ENCODE measurements at places on chromosomes 5 and 9. TPM values are rescaled to one million over a fixed set of nuclear protein-coding genes. Genes with fewer than 3 reads are reported as not detected.

Gene IL17B
- total RNA-seq, result not detected

GRCh38 chr9:33795819-33796218 lies 458 bp downstream of the PRSS3 start:
- no peak for DNase-seq

DNA sequence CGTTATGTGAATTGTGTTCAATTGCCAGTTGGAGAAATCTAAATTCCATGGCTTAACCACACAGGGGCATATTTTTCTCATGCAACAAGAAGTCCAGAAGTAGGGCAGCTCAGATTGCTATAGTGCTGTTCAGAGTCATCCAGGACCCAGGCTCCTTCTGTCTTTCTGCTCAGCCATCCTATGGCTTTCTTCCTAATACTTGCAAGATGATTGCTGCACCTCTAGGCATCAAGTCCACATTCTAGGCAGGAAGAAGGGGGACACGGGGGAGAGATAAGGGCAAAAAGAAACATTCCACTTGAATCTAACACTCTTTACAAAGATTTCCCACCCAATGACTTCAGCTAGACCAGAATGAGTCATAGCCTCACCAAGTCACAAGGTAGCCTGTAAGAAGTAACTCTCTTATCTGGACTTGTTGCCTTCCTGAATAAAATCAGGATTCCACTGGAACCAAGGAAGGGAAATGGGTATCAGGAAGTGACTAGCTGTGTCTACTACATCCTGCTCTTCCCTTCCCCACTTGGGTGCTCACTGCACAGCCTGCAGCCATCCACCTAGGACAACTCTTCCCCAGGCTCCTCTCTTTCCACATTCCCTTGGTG lies 5.3 kb downstream of the ERAP2 start:
- no peak for DNase-seq

GRCh38 chr5:57447658-57448057 lies 35.0 kb downstream of the ACTBL2 start:
- DNase-seq, result no peak

DNA sequence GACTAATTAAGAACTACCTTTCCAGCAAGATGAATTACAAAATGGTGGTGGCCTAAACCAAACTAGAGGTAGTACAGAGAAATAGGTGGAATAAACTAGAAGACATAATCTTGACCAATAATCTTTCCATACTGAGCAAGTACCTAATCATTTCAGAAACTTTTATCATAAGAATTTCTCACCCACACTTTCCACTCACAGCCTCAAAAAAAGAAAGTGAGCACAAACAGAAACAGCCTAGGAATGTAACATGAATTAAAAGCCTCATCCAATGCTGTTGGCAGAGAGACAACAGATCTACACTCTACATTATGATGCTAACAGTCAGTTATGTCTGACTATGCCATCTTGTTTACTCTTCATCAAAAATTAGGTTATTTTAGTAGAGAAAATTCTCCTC lies 1.3 kb downstream of the RNF38 start:
- no peak for DNase-seq

Measured in activated naive CD8-positive, alpha-beta T cell treated with anti-CD3 and anti-CD28 coated beads for 36 hours (primary cell).